ENCODE measurements at places on chromosomes 12 and 14.
A peak's percentile ranks its signal among the peaks of the same experiment; 100 is the strongest.

- DNase-seq = no peak
Observed at GRCh38 chr12:113222730-113223531, 1.7 kb downstream of the TPCN1 start.

GRCh38 chr14:102962111-102962627 lies 39.7 kb downstream of the AMN start:
- DNase-seq = no peak

DNA sequence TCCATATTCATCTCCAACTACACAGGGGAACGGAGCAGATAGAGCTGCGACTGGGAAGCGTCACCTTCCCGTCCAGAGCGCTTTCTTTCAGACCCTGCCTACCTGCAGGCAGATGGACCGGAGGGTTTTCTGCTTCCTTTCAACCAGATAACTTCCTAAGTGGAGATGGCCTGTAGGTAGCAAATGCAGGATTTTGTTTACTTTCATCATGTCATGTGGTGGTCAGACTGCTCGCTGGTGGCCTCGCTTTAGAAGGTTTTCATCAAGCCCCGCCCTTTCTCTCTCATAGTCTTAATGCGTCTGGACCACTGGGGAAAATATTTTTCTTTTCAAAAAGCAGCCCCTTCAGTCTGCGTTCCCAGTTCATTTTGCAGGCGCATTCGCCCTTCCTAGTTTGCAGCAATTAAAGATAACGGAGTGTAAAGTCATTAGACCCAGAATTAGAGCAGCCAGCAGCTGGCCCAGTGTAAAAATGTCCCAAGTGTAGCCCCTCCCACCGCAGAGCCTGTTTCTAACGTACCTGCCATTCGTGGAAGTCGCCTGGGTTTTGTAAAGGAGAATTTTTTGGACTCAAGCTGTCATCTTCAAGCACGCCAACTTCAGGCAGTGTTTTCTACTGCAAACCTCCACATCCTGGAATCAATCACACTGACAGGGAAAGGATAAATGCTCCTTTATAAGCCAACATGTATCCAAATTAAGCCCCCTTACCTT lies 68.9 kb downstream of the TESC start:
- no peak for DNase-seq

DNA sequence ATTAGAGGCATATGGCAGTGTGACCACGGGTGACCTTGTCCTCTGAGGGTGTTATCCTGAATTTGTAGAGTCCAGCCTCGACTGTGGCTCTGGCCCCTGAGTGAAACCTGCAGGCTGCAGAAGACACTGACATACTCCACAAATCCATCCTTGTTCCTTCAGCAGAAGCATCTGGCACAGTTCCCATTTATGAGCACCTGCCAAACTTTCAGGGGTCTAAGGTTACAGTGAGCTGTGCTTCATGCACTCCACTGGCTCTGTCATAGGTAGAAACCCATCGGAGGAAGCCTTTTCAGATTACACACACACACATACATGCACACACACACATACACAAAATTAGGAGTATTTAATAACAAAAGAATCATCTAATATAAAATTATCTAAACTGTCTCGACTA lies 13.6 kb upstream of the NUAK1 start:
- no peak for DNase-seq

- DNase-seq = no peak
Observed at GRCh38 chr14:64768401-64769095, 64.3 kb downstream of the PLEKHG3 start.

GRCh38 chr12:124651516-124652273 lies 84.3 kb upstream of the NCOR2 start:
- DNase-seq = no peak

DNA sequence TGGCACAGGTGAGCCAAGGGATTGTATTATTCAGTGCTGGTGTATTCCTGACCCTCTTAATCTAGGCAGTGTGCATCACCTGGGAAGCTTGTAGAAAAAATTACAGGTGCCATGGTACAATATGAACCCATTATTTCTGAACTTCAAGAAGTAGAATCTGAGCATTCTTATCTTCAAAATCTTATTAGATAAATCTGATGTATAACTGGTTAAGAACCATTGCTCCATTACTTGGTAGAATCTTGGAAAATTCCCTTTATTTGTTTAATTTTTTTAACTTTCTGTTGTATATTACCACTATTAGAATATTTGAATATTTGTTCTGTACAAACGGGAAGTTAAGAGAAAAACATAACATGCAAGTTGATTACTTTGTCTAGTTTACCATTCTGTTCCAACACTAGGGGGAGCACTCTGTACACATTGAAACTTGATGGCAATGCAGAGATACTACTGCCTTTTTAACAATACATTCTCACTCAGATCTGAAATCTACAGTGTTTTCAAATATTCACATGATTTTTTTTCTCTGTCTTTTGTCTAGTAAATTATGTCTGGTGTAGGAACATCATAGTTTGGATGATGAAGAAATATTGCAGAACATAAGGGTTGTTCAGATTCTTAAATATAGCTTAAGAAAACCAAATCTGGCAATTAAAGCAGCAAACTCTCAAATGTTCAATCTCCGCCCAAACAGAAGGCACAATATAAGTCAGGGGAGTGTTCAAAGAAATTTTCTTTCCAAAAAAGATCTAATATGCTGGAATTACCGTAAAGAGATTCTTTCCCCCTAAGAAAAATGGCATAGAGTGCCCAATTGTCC lies 196.6 kb downstream of the PCNX1 start:
- DNase-seq = peak; percentile 14

- no peak for DNase-seq
Observed at GRCh38 chr14:37658156-37658555, 62.7 kb downstream of the TTC6 start.

DNA sequence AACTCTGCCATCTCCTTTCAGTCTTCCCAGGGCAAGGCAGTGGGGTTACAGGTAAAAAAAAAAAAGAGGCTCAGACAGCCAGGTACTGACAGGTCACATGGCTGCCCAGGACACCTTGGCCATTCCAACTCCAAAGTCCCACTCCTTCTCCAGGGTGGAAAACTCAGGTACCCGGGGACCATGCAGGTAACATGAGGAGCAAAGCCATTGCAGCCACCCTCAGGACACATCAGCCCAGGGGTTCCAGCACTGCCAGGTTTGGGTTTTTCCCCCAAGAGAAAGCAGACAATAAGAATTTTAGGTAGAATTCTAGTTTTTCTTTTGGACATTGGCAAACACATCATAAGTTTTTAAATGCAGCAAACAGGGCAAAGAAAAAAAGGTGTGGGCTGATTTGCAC lies 15.3 kb downstream of the FAM222A start:
- DNase-seq = no peak

DNA sequence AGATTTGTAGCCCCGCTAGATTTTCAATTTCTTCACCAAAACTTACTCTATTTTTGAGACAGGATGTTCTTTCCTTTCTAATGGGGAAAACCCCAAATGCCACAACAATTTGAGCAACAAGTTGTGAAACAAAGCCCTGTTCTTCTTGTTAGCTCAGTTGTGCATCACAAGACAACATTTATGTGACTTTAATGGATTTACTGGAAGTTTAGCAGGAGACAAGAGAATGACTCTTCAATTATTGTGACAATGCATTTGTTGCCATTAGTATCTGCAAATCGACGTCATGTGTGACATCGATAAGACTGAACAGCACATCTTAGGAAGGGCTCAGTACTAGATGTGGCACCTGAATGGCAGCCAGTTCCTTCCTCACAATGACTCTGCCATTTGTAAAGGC lies 1028.9 kb upstream of the TMEM132C start:
- DNase-seq = no peak

GRCh38 chr14:72856530-72857266 lies 37.2 kb downstream of the DPF3 start:
- DNase-seq = no peak

GRCh38 chr14:68893566-68893965 lies 85.5 kb downstream of the ACTN1 start:
- DNase-seq = no peak

DNA sequence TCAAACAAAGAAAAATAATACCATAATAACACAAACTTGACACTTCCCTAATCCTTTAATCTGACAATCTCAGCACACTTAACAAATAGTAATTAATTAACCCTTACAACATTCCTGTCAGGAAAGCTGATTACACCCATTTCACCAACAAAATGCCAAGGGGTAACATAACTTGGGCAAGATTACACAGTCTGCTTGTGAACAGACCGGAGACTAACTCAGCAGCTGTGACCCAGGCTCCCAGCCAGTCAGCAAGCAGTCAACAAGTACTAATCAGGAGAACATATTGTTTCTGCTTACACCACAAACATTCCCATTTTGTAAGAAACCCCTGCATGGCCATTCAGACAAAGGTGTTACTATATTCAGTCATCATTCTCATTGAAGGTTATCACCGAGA lies 592.5 kb upstream of the FLRT2 start:
- DNase-seq = no peak

DNA sequence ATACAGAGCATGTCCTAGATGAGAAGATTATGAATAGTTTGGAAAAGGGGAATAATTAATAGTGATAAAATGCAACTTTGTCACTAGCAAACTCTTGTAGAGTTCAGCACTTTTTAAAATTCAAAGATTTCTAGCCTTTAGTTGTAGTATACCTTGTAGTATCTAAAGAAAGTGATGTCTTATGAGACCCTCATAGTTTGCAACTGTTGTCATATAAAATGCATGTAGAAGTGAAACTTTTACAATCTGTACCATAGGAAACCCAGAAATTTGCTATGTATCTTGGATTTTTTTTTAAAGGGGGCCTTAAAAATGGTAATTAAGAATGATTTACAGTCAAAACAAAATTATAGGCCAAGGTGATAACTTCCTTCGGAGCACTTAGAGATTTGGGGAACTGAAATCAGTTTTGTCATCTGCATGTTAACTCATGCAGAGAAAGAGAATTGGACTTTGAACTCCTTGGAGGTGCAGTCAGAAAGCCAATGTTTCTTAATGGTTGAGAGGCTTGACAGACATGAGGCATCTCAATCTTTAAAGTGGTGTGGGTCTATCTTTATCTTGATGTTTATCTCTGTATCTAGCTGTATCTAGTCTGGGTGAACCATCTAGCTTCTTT lies 1.3 kb downstream of the LRRK2 start:
- peak; percentile 44 for DNase-seq

DNA sequence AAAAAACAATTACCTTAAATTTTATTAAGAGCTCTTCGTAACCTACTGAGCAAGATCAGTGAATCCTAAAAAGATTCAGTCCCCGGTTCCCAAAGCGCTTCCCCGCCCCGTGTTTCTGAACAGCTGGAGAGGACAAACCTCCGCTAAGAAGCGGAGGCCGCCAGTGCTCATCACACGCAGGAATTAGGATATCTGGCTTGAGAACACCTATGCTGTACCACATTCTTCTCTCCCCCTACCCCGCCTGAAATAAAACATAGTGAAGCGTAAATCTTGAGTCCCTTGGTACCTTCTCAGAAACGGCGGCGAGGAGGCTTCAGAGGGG lies 774 bp upstream of the WDR20 start:
- no peak for DNase-seq

- DNase-seq = no peak
Observed at GRCh38 chr12:28550757-28551704, 360.8 kb downstream of the CCDC91 start.

DNA sequence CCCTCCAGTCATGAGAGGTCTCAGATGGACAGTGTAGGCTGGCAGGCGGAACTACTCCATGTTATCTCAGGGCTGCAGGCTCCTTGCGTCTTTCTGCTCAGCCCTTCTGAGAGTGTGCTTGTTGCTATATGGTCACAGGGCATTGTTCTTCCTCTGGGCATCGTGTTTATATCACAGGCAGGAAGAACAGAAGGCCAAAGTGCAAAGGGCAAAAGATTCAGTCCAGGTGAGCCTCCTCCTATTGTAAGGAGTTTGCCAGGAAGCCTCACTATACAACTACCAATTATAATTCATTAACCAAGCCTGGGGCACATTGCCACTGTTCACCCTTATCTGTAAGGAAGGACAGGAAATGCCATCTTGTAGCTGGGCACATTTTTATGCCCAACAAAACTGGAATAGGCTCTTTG lies 195.5 kb upstream of the KITLG start:
- no peak for DNase-seq

DNA sequence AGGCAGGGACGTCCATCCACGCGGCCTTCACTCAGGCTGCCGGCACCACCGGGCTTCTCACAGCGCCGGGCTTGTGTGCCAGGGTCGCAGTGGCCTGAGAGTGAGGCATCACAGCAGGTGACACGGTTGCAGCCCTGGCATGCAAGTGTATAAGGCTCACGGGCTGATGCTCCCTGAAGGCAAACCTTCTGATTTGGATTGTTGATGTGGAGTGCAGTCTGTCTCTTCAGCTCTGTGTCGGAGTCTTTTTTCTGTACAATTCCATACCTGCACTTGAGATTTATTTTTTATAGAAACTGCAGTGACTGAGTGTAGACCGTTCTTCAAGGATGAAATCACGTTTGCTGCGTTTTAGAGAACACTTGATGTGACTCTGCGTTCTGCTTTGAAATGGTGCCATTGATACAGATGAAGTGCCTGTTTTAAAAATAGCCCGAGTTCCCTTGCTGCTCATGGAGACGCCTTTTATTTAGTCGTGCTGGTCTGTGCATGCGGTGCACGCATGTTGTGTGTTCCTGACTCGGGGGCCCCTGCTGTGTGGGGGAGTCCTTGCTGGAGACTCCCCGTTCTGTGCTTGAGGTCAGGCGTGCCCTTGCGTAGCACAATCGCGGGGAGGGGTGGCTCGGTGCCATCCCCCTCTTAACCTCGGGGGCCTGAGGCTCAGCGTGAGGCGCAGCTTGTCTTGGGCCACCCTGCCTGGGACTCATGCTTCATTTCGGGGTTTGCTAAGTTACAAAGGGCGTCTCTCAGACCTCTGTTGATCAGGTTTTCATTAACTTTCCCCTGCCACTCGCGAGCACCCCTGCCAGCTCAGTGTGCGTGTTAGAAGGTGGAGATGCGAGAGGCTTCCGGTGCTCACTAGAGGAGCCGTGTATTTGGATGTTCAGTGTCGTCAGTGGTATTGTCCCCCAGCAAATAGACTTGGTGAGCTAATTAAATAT lies 21.6 kb upstream of the AMN start:
- no peak for DNase-seq

GRCh38 chr12:109946913-109947312 lies 46.8 kb downstream of the TCHP start:
- no peak for DNase-seq

GRCh38 chr14:81681541-81681940 lies 147.9 kb upstream of the SEL1L start:
- DNase-seq = no peak

DNA sequence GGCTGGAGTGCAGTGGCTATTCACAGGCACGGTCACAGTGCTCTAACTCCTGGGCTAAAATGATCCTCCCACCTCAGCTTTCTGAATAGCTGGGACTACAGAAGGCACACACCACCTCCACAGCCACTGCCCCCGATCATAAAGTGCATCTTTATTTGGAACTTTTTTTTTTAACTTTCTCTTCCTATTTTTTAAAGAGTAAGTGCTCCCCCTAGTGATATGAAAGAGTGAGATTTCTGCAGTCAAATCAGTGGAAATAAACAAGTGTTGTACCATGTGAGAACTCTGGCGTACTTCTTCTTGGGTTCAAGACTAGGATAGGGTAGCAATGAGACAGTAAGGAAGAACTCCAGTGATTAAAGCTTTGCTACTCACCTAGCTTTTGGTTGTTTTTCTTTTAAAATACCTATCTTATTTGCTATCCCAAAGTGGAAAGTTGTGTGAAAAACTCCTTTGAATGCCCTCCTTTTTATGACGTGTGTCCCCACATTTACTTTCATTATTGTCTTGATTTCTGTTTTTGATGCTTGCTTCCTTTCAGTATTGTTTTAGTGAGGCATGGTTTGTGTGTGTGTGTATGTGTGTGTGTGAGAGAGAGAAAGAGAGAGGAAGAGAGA lies 6.6 kb downstream of the PPP4R4 start:
- DNase-seq = no peak

- no peak for DNase-seq
Observed at GRCh38 chr12:22610131-22610530, 14.8 kb upstream of the ETNK1 start.

All from GM19239 (cell line).